ENCODE measurements at places on chromosomes 13 and 19. TPM values are rescaled to one million over a fixed set of nuclear protein-coding genes. Genes with fewer than 3 reads are reported as not detected.

The CD177 gene
- not detected for total RNA-seq

- peak; percentile 52 for DNase-seq
Measured at GRCh38 chr19:50460161-50460765, 16.0 kb upstream of the EMC10 start.

- DNase-seq = no peak
Measured at GRCh38 chr19:45113628-45114027, 20.6 kb downstream of the PPP1R37 start.

DNA sequence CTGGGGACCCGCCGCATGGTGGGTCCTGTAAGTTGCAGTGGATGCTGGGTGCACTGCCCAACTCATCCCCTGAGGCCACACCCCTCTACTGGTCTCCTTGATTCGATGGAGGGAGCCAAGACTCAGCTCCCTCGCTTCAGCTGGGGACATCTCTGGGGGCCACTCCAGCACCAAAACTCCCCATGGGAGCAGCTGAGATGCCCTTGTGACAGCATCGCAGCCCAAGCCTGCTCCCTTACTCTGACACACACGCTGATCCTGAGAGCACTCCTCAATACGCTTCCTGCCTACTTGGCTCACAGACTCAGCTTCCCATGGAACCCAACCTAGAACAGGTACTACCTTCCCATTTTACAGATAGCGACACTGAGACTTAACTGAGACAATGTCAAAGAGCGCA, 56.2 kb downstream of the PEPD start:
- no peak for DNase-seq

GRCh38 chr19:6802336-6803035, 30.0 kb downstream of the VAV1 start:
- DNase-seq = peak; percentile 89

- DNase-seq = no peak
Measured at GRCh38 chr13:30295116-30295515, 12.2 kb downstream of the KATNAL1 start.

DNA sequence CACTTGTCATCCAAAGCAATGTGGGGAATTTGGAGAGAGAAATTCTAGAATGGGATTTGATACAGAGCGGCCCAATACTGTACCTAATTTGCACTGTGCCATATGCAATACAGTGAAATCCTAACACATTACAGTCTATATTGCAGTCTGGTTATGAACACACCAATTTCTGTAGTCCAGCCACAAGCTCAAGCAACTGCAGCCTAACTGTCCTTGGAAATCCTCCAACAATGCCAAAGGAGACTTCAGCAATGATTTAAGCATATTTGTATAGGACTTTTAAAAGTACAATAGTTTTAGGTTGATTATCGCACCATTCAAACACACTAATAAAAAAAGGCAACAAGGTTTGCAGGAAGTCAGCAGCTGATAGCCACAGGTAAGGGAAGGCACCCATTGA, 17.3 kb downstream of the DIAPH3 start:
- no peak for DNase-seq

GRCh38 chr13:75469047-75469446, 12.9 kb downstream of the TBC1D4 start:
- no peak for DNase-seq
